GM12878 (cell line): ENCODE measurements at places on chromosomes 13 and 19. TPM values are rescaled to one million over a fixed set of nuclear protein-coding genes. Genes with fewer than 3 reads are reported as not detected.

The FFAR1 gene
- 0.43 and 0.62 TPM in 2 replicates for total RNA-seq

The GRIN3B gene
- total RNA-seq, result 0.15 TPM in 1 of 2 replicates, not detected in the other

The CAPN12 gene
- 3.0 and 5.1 TPM in 2 replicates for total RNA-seq

The C19orf67 gene
- not detected in 2 replicates for total RNA-seq

The PTH2 gene
- not detected in 2 replicates for total RNA-seq

The ADPRHL1 gene
- 1.2 and 1.6 TPM in 2 replicates for total RNA-seq

- no peak overlapping the region for H3K4me3 ChIP-seq
- no peak for DNase-seq
- H3K4me1 ChIP-seq, result no peaks in the 10 kb centered on the region
- H3K27ac ChIP-seq, result no peak overlapping the region
- H3K36me3 ChIP-seq, result no peaks in the 10 kb centered on the region
- H3K27me3 ChIP-seq, result no peaks in the 10 kb centered on the region
Measured at GRCh38 chr13:65844266-65844841, 1385.8 kb downstream of the PCDH9 start.

GRCh38 chr19:53903055-53903680, 5.9 kb upstream of the CACNG7 start:
- no peaks in the 10 kb centered on the region for H3K36me3 ChIP-seq
- H3K4me1 ChIP-seq, result no peaks in the 10 kb centered on the region
- no peak for DNase-seq
- H3K27ac ChIP-seq, result no peak overlapping the region
- H3K4me3 ChIP-seq, result no peak overlapping the region
- H3K27me3 ChIP-seq, result no peaks in the 10 kb centered on the region

DNA sequence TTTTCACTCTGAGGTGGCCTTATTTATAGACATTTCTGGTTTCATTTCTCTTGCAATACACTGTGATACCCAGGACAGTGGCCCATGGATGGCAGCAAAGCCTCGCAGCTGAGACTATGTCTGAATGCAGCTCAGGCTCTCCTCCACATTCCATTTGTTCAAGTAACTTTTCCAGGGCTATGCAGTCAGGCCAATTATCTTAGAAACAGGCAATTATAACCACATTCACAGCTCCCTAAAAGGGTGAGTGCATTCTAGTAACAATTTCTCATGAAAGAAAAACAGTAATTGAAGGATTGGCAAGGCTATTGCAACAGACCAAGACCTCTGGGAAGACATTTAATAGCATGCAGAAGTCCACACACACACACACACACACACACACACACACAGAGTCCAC, 264.0 kb downstream of the TBC1D4 start:
- H3K4me1 ChIP-seq, result no peaks in the 10 kb centered on the region
- no peaks in the 10 kb centered on the region for H3K27me3 ChIP-seq
- no peak for DNase-seq
- no peaks in the 10 kb centered on the region for H3K36me3 ChIP-seq

- H3K4me1 ChIP-seq, result no peaks in the 10 kb centered on the region
- H3K27ac ChIP-seq, result no peak overlapping the region
- H3K4me3 ChIP-seq, result no peak overlapping the region
- no peak for DNase-seq
- H3K36me3 ChIP-seq, result no peaks in the 10 kb centered on the region
- no peaks in the 10 kb centered on the region for H3K27me3 ChIP-seq
Measured at GRCh38 chr13:86862137-86862536, 809.0 kb upstream of the SLITRK5 start.

DNA sequence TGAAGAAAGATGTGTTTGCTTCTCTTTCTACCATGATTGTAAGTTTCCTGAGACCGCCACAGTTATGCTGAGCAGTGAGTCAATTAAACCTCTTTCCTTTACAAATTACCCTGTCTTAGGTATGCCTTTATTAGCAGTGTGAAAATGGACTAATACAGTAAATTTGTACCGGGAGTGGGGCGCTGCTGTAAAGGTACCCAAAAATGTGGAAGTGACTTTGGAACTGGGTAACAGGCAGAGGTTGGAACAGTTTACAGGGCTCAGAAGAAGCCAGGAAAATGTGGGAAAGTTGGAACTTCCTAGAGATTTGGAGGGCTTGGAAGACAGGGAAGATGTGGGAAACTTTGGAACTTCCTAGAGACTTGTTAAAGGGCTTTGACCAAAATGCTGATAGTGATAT, 9.2 kb upstream of the PDS5B start:
- H3K36me3 ChIP-seq, result no peaks in the 10 kb centered on the region
- no peaks in the 10 kb centered on the region for H3K27me3 ChIP-seq
- DNase-seq, result no peak
